Right atrium auricular region (tissue), 2 donors: ENCODE measurements at places on chromosomes 1 and 21. TPM values are rescaled to one million over a fixed set of nuclear protein-coding genes. Genes with fewer than 3 reads are reported as not detected.

- no peak for DNase-seq
These were observed 48.4 kb upstream of the ZBTB18 start for GRCh38 chr1:244002721-244003120.

DNA sequence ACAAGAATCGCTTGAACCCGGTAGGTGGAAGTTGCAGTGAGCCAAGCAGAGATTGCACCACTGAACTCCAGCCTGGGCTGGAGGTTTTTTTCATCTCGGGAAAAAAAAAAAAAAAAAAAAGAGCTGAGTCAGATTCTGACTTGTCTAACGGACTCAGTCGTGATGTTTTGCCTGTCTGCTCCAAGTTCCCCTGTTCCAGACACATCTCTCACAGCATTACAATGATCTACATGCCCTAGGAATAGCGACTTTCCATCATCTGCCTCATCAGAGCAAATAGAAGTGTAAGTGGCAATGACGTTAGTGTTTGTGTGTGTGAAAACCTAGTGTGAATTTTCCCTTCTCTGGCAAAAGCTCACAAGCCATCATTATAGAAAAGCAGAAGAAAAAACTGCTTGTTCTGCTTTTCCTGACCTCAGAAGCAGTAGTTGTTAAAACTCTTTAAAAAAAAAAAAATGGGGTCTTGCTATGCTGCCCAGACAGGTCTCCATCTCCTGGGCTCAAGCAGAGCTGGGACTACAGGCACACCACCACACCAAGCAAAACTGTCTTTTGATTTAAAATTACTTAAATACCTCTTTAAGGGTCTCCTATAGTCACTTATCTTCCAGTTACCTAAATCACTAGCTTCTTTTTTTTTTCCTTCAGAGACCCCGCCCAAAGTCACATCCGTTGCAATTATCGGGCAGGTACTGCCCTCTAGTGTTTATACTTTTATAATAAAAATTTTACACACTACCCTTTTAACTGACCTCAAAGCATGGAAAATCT is 37.3 kb downstream of the PLEKHO1 start:
- no peak for DNase-seq

Gene CLEC20A
- total RNA-seq, result 0.48 TPM

DNA sequence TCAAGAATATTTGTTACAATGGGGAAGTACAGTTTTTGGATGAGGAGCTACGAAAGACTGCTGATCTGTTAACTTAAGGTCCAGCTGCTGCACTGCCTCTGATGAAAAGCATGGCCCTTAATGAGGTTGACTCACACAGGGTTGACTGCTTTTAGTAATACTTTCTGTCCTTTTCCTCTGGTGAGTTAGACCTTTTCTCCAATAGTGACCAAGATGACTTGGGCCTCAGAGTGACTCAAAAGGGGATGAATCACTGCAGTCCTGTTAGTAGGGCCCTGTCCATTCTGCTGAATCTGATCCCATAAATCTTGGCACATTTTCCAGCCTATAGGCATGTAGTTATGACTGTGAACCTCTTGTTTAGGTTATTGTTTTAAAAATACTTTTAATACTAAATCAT is 2.7 kb downstream of the DISP1 start:
- DNase-seq, result no peak

- no peak for DNase-seq
These were observed 35.6 kb downstream of the LYST start for GRCh38 chr1:235831148-235831547.
